ENCODE measurements at places on chromosomes 5 and 9.

- DNase-seq = no peak
Measured at GRCh38 chr5:117207088-117207668, 632.6 kb upstream of the SEMA6A start.

GRCh38 chr9:33927694-33928093 is 110.7 kb downstream of the UBE2R2 start:
- no peak for DNase-seq

GRCh38 chr5:172574871-172575223 is 66.2 kb upstream of the NEURL1B start:
- DNase-seq = no peak

- no peak for DNase-seq
Measured at GRCh38 chr5:137320056-137321045, 178.8 kb downstream of the SPOCK1 start.

DNA sequence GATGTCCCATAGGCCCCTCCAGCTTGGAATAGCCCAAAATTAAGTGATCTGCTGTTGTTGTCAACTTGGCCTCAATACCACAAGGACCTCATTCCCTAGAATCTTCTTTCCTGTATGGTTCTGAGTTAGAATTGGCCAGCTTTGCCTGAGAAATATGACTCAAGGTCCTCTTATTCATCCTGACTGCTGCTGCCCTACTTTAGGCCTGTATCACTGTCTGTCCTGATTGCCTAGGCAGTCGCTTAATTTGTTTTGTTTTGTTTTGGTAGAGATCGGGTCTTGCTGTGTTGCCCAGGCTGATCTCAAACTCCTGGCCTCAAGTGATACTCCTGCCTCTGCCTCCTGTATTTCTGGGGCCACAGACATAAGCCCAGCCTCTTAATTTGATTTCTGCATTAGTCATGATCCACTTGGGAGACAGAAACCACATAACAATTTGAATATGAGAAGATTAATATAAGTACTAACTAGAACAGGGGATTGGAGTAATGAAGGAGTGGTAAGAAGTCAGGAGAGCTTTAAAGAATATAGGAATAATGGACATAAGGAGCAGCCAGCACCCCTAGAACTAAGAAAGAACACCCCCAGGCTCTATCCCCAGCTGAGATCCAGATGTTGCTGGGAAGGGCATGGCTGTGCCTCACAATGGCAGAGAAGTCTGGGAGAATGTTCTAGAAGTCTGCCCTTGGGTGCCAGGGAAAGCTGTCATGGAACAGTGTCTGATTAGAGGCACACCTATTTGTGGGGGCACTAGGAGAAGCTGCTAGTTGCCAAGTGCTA is 4.6 kb downstream of the TEX53 start:
- DNase-seq = no peak

DNA sequence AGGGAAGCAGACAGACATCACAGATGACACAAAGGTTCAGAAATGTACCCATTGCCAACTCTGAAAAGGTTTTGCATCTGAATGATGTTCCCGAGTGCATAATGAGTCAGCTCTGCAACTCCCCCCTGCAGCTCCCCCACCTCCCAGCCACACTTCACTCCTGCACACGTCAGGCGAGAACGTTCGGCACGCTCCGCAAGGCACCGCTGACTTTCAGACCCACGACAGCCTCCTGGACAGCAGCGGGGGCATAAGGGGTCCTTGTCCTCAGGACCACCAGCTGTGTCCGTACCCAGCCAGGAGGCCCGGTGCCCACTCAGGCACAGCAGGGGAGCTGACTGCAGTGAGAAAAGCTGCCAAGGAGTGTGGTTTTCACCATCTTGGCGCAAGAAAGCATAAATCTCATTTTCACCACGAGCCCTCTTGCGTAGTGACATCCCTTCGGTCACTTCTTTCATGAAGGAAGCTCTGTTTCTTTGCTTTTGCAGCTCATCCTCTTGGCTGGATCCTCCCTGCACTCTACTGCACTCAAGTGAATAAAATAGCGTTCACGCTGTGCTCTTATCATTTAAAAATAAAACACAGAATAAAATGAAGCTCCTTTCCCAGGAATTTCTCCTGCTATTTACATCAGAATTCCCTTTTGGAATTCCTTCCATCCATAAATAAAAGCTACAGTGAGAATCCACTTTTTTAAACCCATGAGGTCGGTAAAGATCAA is 9.9 kb downstream of the GFPT2 start:
- no peak for DNase-seq

DNA sequence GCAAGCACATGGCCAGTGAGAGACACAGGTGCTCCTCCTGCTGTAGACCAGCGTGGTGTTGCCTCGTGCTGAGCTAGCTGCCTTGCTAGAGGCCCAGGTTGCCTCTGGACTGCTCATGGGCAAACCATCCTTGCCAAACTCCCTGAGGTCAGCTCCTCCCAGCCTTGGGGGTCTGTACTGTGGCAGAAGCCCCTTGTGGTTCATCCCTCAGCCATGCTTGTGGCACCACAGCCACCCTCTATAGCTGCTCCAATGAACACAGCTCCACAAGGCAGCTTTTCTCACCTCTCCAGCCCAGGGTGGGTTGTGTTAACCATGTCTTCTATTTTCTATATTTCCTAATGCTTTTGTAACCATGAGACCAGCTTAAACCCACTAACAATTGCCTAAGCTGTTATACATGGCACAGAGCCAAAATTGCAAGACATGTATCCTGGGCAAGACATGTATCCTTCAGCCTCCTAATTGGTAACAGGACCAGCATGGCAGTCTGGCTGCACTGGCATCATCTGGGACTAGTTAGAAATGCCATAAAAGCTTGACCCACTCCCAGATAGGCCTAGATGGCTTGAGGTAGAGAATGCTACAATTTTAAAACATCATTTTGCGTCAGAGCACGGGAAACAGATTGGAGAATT is 183.1 kb upstream of the S1PR3 start:
- DNase-seq = no peak

Measured in stimulated activated CD4-positive, alpha-beta T cell treated with anti-CD3 and anti-CD28 coated beads, Interleukin-15, amount 100 ng/mL, for 1 hour (primary cell).